ENCODE measurements at places on chromosomes 3 and 15.

- no peak for DNase-seq
Observed at GRCh38 chr3:31957106-31957505, 24.0 kb downstream of the OSBPL10 start.

- DNase-seq: no peak
Observed at GRCh38 chr15:99321468-99321867, 70.2 kb downstream of the LRRC28 start.

- DNase-seq: no peak
Observed at GRCh38 chr3:161452179-161452578, 44.4 kb upstream of the OTOL1 start.

DNA sequence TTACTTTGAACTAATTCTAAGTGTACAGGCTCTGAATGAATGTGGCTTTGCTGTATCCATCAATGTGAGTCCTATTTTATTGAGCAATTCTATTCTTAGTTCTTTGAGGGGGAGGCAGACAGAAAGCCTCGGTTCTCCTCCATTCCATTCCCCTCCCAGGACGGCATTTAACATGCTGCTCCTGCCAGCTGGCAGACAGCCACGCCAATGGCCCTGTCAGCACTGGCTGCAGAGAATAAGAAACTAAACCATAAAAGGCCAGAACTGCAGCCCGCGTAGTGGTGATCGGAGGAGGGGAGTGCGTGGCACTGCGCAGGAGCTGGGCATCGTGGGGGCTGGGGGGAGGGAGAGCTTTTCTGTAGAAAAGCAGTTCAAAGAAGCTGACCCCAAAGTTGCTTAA lies 76.0 kb upstream of the HACD2 start:
- DNase-seq: no peak

DNA sequence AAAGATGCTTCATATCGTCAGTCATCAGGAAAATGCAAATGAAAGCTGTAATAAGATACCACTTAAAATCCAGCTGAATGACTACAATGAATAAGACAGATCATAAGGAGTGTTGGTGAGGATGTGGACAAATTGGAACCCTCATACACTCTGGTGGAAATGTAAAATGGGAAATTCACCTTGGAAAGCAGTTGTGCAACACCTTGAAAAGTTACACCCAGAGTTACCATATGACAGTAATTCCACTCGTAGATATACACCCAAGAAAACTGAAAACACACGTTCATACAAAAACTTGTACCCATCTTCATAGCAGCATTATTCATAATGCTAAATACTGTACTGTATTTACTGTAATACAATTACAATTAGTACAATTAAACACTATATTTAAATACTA lies 2.3 kb downstream of the TTC23 start:
- no peak for DNase-seq

- DNase-seq: no peak
Observed at GRCh38 chr3:128283421-128283820, 130.1 kb downstream of the EEFSEC start.

- no peak for DNase-seq
Observed at GRCh38 chr3:78644847-78645246, 1123.0 kb downstream of the ROBO1 start.

DNA sequence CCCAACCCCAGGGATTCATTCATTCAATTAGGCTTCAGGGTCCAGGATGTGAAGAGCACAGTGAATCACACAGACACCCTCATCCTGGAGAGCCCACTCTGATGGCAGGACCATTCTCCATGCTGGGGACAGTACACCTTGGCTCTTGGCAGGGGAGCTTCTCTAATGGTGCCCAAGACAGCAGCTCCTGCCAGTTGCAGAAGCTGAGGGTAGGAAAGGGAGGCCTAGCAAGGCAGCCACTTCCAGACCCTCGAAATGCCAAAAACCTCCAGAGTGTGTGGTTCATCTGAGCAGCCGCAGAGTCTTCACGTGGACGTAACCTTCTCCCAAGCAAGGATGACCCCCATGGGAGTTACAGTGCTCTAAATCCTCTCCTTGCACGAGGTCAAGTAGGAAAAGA lies 186.2 kb downstream of the XXYLT1 start:
- no peak for DNase-seq

GRCh38 chr15:100508641-100509300 lies 20.0 kb downstream of the CERS3 start:
- DNase-seq: no peak

DNA sequence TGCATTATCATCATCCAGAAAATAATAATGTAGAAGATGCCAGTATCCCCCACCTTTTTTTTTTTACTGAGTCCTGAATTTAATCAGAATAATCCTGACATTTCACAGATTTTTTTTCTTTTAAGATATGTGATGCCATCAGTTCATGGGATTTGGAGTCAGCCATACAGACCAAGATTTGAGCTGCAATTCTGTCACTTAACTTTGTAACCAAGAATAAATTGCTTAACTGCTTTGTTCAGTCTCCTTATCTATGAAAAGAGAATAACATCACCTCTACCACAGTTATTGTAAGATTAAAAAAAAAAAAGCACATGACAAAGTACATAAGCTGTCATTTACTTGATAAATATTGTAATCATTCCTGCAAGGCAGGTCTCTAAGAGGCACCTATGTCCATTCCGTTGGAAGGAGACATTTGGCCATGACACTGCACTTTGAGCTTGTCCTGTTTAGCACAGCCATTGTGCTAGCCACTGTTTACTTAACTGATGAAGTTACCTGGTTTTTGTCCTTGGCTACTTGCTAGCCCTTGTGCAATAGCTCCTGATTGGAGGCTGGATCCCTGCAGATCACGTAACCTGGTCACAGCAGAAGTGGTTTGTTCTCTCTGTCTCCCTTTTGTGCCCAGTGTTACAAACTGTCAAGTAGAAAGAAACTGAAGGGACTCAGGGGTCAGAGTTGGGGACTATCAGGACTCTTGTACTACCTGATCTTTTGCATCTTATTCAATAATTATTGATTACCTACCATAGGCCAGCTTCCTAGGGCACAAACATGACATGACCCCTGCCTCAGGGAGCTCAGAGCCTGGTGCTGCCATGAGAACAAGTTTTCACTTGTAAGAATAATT lies 306.0 kb downstream of the WDR72 start:
- no peak for DNase-seq

DNA sequence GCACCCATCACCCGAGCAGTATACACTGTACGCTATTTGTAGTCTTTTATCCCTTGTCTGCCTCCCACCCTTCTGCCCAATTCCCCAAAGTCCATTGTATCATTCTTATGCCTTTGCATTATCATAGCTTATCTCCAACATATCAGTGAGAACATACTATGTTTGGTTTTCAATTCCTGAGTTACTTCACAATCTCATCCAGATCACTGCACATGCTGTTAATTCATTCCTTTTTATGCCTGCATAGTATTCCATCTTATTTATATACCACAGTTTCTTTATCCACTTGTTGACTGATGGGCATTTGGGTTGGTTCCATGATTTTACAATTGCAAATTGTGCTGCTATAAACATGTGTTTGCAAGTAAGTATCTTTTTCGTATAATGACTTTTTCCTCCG lies 564.7 kb upstream of the NECTIN3 start:
- no peak for DNase-seq

GRCh38 chr3:49495023-49495422 lies 25.0 kb downstream of the DAG1 start:
- DNase-seq: no peak

DNA sequence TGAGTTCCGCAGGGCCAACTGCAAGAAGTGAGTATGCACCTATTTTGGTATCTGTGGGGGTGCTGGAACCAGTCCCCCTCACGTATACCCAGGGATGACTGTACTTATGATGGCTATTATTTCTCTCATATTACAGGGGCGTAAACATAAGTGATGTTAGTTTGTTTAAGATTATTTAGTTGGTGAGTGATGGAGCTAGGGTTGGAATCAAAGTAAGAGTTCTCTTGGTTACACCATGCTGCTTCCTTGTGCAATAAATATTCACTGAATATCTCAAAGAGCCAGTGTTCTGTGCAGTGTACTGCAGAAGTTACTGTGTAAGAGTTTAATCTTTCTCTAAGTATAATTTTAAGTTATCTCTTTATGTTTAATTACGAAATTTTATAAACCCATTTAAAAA lies 12.8 kb upstream of the UTS2B start:
- DNase-seq: no peak

GRCh38 chr3:155585384-155585783 lies 159.5 kb downstream of the PLCH1 start:
- DNase-seq: no peak

DNA sequence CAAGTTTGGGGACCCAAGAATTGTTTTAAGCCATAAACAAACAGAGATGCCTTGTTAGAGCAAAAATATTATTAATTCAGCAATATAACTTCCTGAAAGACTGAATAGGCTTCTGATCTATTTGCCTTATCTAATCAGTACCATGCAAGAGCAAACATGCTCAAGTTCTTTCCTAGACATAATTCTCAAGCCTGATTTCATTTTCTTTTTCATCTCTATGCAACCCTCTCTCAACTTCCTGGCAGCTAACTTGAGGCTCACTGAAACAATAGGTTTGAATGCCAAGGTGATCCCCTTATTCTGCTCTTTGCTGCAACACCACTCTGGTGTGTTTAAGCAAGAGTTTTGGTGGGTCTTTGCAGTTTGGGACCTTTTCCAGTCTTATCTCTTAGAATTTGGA lies 230.9 kb upstream of the CD96 start:
- no peak for DNase-seq

GRCh38 chr3:40989141-40990061 lies 209.9 kb upstream of the CTNNB1 start:
- DNase-seq: no peak

- no peak for DNase-seq
Observed at GRCh38 chr15:32794973-32795372, 77.2 kb downstream of the GREM1 start.

DNA sequence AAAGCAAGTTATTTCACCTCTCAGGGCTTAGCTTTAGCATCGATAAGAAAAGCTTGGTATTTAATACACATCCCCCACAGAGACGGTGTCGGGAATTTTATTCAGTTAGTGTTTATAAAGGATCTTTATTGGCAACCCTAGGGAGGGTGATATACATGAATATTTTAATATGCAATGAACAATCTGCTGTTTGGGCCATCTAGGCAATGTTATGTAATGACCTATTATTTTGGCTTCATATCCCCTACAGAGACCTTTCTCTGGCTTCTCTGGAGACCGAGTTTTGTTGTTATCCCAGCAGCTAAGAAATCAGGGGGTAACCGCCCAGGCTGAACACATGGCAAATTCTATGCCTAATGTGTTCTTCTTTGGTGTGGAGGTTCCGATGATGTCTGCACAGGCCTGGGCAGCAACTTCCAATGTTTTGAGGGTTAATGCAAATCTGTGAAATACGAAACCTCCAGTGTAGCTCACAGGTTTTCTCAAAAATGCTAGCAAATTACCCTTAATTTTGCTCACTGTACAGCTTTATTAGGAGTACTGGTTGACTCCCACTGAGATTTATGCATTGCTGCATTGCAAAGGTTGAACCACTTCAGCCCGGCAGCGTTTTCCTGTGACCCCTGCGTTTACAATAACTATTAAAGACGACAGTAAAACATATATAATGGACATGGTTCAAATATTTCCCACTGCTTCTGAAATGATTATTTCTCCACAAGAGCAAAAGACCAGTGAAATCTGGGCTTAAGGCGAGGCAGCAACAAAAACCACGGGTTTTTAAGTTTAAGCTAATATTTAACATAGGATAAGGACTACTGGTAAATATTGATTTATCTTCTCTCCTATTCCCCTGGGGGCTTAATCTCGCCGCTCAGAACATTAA lies 298.3 kb upstream of the NR2E3 start:
- DNase-seq: no peak

GRCh38 chr3:71243229-71243628 lies 340.3 kb downstream of the FOXP1 start:
- DNase-seq: no peak

DNA sequence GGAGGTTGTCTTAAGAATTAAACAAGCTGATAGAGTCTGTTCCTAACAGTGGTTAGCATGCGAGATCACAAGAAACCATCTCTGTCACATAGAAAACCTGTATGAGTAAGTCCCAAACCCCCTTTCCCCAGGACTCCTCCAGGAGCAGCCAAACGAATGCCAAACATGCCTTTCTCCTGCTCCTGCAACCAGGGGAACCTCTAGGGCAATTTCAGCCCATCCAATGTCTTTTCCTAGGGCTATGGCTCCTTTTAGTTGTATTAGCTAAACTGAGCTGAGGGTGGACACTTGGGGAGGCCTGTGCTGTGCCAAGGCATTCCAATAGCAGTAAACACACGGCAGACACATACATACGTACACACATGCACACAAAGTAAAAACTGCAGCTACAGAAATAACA lies 36.5 kb upstream of the TIMP4 start:
- peak; percentile 44 for DNase-seq

DNA sequence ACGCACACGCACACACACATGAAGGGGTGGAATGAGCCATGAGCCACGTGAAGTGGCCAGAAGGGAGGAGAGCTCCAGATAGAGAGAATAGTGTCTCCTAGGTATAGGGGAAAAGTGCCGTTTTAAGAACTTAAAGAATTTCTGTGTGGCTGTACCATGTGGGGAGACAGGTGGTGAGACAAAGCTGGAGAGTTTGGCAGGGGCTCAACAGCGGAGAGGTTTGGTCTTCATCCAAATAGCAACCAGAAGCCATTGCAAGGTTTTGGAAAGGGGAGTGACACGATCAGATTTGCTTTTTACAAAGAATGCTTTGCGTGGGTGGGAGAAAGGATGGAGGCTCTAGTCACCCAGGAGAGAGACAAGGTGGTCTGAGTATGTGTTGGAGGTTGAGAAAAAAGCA lies 146.0 kb downstream of the IL20RB start:
- DNase-seq: no peak

GRCh38 chr3:133989936-133990702 lies 39.6 kb downstream of the SLCO2A1 start:
- DNase-seq: no peak

DNA sequence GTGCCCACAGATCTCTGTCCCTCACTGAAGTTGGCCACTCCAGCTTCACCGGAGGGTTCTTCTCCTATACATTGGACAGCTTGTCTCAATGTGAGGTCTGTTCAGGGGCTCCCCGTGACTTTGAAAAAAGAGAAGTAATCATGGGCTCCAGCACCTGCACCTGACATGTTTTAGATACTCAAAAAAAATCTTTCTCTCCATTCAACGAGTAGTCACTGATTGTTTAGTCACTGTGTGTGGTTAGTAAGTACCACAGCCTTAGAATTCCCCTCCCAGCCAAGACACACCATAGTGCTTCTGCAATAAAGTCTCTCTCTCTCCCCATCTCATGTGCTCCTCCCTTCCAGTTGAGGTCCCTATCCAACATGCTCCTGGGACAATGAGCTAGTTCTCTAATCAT lies 18.6 kb downstream of the CCR9 start:
- no peak for DNase-seq

GRCh38 chr3:139830817-139831216 lies 104.2 kb upstream of the CLSTN2 start:
- no peak for DNase-seq
